Uterus (tissue), 4 donors: ENCODE measurements at places on chromosomes 4 and X. TPM values are rescaled to one million over a fixed set of nuclear protein-coding genes. Genes with fewer than 3 reads are reported as not detected.

- no peak for DNase-seq
These were observed 81.6 kb downstream of the NSUN7 start for GRCh38 chr4:40831146-40831907.

DNA sequence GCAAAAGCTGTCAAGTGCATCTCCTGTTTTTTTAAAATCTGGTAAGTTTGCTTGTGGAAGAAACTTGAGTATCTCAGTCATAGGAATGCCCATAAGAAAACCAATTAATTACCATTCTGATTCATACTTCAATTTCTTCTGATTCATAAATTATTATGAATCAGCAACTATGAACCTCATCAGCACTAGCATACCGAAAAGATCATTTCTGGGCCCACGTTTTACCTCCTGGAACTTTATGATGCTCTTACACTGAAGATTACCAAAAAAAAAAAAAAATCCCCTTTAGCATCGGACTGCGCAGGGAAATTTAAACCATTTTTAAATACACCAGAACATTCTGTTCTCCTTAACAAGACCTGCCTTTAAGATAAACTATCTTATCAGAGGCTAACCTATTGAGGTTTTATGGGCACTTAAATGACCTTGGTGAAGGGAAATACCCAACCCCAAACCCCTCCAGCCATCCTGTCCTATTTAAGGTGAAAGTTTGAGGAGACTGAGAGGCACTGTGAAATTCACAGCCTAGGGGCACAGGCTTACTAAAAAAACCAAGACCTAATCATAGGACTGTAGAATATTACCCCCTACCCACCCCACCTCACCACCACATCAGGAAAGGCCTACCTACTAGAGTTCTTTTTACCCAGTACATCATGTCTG lies 38.2 kb upstream of the ABCG2 start:
- DNase-seq: no peak

DNA sequence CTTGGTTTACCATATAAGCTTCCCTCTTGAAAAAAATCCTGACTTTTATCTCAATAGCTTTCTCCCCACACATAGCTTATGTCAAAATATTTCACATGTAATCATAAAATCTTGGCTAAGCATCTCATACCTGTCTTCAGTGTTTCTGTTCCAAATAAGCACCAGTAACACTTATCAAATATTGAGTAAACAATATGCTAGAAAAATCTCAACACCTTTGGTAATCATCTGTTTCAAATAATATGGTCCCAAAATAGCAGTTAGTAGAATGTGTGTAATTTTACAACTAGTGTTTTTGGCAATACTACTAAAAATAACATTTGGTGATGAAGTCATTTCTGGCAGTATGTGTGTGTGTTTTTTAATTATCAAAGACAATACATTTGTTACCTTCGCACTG lies 2138.2 kb downstream of the PCDH7 start:
- DNase-seq: no peak

Gene JCHAIN
- total RNA-seq: 7.1 TPM

Gene USP46
- total RNA-seq: 29.4 TPM

DNA sequence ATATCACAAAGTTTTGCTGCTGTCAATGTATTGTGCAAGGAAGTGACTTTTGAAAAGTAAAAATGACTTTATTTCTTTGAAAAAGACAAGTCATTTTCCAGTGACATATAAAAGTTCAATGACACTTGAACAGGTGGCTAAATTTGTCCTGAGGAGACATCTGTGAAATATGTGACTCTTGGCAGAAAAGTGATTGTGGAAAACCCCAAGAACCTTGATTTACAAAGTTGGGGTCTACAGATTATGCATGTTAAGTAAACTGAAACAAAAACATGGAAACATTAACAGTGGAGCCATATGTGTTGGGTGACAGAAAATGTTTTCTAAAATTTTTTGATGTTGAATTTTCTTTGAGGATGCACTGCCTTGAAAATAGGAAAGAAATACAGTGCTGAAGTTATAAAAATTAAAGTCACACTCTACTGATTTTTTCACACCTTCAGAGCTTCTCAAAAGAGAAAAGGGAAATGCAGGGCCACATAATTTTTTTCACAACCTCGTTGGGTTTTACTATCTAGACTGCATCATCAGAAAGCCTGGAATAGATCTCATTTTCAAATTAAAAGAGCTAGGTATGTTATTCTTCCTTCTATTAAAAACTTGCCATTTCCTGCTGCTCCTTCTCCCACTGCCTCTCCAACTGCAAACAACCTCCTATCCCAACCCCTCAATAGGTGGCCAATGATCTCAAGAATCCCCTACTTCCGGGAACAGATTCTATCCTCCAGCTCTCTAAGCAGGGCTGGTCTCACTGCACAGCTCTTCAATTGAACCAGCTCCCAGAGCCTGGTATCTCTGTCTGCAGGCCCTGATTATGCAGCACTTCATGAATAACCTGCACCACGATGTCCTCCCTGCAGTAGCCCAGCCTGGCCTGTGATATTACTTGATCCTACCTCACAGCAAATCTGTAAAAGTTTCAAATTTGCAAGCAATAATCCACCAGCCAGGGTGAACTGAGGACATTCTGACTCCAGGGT lies 570.8 kb upstream of the CPEB2 start:
- no peak for DNase-seq

DNA sequence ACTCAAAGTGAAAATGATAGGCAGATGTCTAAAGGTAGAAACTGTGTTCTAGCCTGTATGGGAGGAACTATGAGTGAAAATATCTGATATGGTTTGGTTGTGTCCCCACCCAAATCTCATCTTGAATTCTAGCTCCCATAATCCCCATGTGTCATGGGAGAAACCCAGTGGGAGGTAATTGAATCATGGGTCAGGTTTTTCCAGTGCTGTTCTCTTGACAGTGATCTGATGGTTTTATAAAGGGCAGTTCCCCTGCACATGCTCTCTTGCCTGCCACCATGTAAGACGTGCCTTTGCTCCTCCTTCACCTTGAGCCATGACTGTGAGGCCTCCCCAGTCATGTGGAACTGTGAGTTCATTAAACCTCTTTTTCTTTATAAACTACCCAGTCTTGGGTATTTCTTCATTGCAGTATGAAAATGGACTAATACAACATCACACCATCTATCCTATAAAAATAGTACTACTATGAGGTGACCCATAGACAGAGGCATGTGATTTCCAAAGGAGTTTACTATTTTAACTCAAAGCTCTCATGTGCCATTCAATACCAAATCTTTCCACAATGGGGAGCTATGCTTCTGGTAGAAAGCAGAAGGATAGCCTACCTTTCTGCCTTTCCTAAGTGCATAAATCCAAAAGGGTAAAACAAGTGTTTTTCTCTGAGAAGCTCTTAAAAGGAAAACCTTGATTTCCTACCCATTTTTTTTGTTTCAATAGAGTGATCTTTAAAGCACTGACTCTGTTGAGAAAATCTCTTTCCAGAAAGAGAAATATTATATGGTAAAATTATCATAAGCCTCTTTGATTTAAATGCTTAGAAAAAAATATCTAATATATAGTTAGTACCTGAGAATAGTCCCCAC lies 38.8 kb downstream of the SEC31A start:
- no peak for DNase-seq

Gene GAGE2A
- not detected for total RNA-seq

DNA sequence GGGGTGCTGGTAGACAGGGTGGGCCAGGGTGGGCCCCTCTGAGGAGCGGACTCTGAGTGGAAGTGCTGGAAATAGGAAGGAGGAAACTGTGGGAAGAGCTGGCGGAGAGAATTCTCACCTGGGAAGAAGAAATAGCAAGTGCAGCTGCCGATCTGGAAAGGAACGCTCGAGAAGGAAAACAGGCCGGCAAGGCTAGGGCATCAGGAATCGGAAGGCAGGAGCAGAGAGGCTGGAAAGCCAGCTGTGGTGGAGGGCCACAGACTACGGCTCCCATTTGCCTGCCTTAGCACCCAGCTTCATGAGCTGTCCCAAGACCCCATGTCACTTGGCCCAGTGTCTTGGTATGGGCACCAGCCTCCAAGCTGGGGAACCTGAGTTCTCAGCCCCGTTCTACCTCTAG lies 37.3 kb downstream of the DCTD start:
- no peak for DNase-seq

Gene ASB12
- total RNA-seq: 0.34 TPM

DNA sequence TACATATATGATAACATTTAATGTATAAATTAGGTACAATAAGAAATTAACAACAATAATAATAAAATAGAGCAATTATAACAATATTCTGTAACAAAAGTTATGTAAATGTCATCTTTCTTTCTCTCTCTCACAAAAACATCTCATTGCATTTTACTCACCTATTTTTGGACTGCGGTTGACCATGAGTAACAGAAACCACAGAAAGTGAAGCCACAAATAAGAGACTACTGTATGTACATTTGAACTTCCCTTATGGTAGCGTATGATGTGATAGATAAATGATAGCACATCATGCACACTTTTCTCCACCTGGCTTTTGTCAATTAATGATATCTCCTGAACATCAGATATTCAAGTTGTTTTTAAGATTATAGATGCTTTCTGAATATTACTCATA lies 80.5 kb downstream of the HNRNPD start:
- no peak for DNase-seq

GRCh38 chr4:6591313-6591712 lies 16.3 kb downstream of the MAN2B2 start:
- no peak for DNase-seq

GRCh38 chrX:145630806-145631435 lies 186.7 kb upstream of the SLITRK2 start:
- no peak for DNase-seq

- DNase-seq: no peak
These were observed 54.9 kb upstream of the IRF2 start for GRCh38 chr4:184529283-184529682.

GRCh38 chr4:151717314-151717713 lies 43.5 kb downstream of the GATB start:
- DNase-seq: no peak

- DNase-seq: no peak
These were observed 82.5 kb downstream of the TIGD2 start for GRCh38 chr4:89193843-89194242.

Gene SMIM10
- total RNA-seq: 4.6 TPM

Gene CT83
- total RNA-seq: not detected

GRCh38 chr4:129176864-129177263 lies 80.9 kb downstream of the C4orf33 start:
- DNase-seq: no peak

GRCh38 chrX:154724993-154725756 lies 25.7 kb downstream of the GAB3 start:
- DNase-seq: no peak
